HCEC 1CT (cell line): ENCODE measurements at places on chromosomes 11 and 22.

DNA sequence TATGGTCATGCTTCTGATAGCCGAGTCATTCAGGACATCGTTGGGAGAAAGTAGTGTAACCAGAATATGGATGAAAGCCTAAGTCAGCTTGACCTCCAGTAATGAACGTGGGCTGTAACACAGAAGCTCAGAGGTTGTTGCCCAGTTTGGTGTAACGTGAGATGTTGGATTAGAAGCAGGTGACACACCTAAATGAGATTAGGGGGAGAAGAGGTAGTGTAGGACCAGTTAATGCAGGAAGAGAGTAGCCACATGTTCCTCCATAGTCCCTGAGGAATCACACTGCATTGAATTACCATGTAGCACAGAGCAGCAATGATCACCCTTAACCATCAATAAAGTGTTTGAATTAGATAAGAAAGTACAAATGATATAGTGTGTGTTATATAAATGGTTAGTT lies 20.4 kb downstream of the FBXO7 start:
- no peak for DNase-seq

- no peak for DNase-seq
Observed at GRCh38 chr11:68437927-68438657, 22.5 kb upstream of the PPP6R3 start.

- peak; percentile 61 for DNase-seq
Observed at GRCh38 chr11:93133488-93134109, 64.2 kb downstream of the SLC36A4 start.

DNA sequence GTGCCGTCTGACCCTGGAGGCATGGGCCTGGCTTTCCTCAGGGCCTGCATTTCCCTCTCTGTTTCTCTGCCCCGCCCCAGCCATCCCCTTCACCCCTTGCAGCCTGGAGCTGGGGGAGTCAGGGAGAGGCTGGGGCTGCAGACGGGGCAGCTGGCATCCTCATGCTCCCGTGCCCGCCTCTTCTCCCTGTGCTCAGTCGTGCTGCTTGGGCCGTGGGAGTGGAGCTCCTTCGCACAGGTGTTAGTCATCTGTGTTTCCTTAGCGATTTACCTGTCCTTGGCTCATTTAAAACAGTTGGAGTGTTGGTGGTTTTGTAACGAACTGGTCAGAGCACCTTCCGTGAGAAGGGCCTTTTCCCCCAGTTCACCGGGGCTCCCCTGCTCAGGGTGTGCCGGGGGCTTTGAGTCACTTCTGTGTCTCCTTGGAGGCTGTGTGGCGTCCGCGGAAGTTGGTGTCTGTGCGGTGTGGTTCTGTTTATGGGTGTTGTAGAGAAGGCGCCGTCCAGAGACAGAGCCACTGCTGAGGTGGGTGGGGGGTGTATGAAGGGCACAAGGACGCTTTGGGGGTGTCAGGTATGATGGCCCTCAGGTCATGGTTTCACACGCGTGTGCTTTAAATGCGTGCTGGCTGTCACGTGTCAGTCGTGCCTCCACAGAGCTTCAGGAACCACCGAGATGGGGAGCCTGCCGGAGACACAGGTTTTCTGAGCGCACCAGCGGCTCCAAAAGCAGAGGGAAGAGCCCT lies 19.5 kb downstream of the BRSK2 start:
- no peak for DNase-seq

GRCh38 chr22:42855721-42856120 lies 1.4 kb downstream of the ARFGAP3 start:
- no peak for DNase-seq

DNA sequence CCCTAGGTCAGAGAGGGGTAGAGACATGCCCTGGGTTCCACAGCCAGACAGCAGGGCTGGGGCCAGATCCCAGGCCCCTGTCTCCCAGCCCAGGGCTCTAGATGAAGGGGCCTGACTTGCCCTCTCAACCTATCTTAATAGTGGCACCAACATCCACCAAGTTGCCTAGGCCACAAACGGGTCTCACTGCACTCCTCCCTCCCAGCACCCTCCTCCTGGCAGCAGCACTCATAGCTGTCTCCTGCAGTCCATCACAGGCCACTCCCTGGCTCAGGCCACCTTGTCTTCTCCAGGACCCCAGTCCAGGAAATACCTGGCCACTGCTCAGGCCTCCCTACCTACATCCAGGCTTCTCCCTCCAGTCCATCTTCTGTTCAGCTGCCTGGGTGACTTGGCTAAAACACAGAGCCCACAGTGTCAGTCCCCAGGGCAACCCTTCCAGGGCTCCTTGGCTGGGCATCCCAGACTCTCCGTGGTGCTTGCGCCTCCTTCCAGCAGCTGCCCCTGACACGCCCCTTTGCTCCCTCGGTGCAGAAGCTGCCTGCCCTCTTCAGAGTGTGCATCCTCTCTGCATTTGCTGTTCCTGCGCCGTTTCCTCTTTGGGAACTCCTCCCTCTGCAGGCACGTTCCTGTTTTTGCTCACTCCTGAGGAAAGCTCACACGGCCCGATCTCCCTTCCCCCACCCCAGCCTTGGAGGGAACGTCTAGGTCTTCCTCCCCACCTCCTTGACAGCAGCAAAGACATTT lies 40.5 kb downstream of the LRRC32 start:
- DNase-seq: peak; percentile 49

DNA sequence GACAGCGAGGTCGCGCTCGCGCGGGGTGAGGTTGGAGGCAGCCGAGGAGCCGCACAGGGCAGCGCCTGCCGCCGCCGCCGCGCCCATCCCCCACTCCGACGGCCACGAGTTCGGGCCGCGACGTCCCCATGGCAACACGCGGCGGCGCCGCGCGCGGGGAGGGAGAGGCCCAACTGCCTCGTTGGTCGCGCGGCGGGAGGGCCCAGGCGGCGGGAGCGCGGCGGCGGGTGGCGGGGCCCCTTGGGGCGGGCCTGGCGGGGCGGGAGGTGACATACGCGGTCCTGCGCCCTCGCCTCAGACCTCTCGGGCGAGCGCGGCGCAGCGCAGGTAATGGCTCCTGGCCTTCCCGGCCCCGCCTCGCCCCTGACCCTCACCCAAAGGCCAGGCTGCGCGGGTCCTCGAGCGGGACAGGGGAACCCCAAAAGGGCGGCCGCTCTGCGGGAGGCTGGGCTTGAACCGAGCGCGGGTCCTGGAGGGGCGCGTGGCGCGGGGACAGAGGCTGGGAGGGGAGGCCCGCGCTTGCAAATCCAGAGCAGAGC lies at the start of gene DEUP1:
Gene DEUP1 (plus strand): TSS at position 297 of the 539 bp plus-strand sequence. CDS start 1,518 bp downstream, outside the sequence.
- DNase-seq: no peak

DNA sequence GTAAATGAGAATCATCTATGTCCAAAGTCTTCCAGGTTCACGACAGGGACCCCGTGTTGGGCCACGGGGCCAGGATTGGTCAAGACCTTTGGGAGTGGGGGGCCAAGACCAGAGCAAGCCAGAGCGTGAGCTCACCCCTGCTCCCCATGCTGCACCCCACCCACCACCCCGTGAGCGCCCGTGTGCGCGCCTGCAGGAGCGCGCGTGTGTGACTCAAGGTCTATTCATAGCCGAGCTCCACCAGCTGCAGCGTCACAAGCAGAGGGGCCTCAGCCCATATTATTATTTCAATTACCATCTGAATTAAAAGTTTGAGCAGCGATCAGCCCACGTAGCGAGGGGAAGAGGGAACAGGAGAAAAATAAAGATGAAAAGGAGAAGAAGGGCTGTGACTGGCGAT lies 5.2 kb downstream of the KCNJ4 start:
- DNase-seq: no peak

DNA sequence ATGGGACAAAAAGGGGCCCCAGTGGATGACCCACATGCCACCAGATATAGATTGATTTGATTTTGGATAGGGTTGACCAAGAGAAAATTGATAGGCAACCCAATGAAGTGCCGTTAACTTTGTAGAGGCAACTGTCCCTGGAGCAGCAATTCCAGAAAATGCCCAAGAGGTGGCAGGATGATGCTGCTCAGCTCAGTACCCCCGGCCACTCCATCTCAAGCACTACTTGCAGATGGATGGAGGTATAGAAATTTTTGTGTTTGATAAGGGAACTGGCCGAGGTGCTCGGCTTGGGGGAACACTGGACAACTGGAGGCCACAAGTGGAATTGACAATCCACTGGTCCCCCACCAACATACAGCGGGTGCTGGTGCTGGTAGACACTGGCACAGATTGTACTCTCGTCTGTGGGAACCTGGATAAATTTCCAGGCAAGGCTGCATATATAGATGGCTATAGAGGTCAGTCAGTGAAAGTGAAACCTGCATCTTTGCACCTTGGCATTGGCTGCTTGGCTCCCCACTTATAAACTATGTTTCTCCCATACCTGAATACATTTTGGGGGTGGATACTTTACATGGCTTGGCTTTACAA lies 86.3 kb downstream of the CCDC83 start:
- peak; percentile 69 for DNase-seq

DNA sequence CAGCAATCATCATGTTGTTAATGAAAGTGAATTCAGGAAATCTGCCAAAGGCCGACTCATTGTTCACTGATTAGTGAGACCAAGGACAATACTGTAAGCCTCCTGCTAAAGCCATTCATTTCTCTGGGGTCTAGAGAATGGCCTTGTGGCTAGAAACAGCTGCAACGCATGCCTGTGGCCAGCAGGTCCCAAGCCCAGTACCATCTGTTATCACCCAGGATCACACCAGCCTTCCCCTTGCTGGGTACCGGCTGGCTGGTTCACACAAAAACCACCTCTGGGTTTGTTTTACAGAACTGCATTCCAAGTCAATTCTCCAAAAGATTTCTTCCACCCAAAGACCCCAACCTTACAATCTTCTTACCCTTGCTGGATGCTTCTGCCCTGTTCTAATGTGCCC lies 1.1 kb downstream of the PLAAT5 start:
- DNase-seq: no peak

DNA sequence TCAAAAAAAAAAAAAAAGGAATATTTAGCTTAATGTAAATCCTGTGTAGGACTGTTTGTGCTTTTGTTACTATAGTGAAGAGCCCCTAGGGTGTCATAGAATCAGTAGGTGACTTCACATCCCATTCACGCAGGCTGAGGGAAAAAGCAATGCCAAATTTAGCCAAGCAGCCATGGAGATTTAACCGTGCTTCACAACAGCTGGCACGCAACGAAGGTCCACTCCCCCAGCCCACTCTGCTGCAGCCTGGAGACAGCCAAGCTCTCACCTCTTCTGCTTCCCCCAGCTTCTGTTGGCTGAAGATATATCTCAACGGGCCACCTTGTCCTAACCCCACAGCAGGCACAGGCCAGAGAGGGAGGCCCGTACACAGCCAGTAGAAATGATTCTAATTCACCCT lies 78.8 kb upstream of the BID start:
- DNase-seq: no peak

DNA sequence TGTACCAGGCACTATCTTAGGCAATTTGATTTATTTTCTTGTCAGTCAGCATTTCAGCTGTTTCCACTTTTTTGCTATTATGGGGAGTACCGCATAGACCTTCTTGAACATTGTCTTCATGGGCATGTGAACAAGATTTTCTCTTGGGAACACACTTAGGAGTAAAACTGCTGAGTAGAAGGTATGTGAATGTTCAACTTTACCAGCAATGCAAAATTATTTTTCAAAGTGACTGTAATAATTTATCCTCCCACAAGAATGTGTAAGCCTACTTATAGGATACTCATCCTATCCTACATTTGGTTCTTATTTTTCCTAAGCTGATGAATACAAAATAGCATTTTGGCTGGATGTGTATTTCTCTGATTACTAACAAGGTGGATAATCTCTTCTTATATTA lies 132.0 kb upstream of the NAV2 start:
- DNase-seq: no peak

DNA sequence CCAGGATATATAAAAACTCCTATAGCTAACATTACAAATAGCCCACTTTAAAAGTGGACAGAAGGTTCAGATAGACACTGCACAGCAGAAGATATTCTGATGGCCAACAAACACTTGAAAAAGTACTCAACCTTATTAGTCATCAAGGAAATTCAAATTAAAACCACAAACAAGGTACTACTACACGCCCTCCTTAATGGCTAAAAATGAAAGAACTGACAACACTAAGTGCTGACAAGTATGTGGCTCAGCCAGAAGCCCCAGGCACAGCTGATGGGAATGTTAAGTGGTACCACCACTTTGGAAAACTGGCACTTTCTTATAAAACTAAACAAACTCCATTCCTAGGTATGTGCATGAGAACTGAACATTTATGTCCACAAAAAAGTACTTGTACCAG lies 320.1 kb downstream of the TBC1D22A start:
- DNase-seq: no peak

DNA sequence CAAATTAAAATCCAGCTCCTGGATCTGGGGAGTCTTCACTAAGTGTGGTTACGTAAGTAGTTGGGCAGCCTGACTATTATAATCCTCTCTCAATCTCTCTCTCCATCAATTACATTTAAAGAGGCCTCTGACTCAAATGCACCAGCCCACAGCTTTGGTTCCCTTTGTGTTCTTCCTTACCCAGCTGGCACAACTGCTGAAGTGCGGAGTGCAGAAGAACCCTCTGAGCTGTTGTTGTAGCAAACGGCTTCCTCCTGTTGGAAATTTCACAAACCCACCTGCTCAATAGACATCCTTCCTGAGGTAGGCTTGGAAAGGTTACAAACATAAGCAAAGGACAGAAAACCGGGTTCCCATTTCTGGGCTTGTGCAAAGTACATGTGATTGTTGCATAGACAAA lies 17.0 kb upstream of the SORL1 start:
- DNase-seq: no peak
